HCEC 1CT (cell line): ENCODE measurements at places on chromosomes 1 and 21.

DNA sequence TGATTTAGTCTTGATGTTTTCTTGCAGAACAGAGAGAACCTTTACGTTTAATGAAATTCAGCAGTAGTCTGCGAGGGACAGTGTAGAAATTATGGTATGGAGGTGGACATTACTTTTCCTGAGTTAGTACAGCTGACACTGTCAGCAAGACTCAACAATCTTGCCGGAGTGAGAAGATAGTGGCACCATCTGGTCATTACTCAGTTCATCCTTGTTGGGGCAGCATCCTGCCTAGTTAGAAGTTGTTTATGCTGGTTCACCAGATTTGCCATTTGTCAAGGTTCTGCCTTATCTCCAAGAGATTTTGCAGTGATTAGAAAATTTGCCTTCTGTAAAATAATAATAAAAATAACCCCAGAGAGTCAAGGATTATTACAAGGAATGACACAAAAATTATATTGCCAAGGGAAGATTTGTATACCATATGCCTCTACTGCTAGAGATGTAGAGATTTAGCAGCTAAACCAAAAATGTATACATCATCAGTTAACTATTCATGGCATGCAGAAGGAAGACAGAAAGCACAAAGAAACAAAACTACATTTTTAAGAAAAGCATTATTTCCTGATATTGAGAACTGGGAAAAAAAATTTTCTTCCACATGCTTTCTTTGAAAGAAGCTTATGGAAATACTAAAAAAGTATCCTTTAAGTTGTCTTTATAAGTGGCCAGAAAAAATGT, 1967.4 kb downstream of the NCAM2 start:
- DNase-seq, result no peak

DNA sequence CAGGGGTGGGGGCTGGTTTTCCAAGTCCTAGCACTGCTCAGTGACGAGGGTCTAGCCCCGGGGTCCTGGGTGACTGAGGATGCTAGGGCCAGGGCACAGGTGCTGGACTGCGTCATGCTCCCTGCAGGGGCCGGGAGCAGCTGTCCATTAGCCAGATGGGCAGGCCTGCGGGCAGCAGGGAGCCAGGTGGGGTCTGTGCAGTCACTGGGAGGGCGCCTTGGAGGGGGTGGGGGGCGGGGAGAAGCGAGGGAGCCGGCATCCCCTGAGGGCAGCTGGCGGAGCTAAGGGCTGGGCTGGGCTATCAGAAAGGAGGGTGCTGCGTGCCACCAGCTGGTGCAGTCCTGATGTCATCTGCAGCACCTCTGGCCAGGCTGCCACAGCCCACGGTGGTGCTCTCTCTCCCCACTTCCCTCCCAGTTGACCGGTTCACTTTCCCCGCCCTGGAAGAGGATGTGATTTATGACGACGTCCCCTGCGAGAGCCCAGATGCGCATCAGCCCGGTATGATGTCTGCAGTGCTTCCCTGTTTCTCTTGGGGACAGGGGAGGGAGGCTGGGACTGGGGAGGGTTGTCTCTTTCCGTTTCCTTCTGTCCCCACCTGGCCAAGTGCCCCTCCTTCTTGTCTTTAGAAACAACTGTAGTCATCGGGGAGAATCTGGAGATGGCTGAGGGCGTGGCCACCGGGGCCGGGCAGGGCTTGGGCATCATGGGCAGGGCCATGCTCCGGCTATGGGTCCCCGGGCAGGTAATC, 63.8 kb downstream of the ARHGEF10L start:
- DNase-seq, result no peak

GRCh38 chr1:21629971-21630370, 39.2 kb downstream of the RAP1GAP start:
- no peak for DNase-seq

DNA sequence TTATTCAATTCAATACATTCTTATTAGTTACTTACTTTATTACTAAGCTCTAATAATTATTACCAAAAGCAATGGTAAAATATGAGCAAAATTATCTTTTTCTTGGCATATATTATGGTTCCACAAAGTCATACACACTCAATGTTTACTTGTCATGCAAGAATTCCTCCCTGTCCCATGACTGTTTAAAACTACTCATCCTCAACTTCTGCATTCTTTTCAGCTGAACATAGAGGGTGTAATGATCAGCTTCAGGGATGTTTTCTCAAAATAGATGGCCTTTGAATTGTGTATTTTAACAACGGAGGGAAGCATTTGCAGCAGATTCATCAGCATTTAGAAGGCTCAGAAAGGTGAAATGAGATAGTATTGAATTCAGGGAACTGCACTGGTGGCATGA, 499.0 kb downstream of the RWDD3 start:
- no peak for DNase-seq

GRCh38 chr1:204742676-204743251, 57.2 kb upstream of the LRRN2 start:
- no peak for DNase-seq

- no peak for DNase-seq
These were observed 68.9 kb downstream of the DUSP10 start for GRCh38 chr1:221672965-221673364.

DNA sequence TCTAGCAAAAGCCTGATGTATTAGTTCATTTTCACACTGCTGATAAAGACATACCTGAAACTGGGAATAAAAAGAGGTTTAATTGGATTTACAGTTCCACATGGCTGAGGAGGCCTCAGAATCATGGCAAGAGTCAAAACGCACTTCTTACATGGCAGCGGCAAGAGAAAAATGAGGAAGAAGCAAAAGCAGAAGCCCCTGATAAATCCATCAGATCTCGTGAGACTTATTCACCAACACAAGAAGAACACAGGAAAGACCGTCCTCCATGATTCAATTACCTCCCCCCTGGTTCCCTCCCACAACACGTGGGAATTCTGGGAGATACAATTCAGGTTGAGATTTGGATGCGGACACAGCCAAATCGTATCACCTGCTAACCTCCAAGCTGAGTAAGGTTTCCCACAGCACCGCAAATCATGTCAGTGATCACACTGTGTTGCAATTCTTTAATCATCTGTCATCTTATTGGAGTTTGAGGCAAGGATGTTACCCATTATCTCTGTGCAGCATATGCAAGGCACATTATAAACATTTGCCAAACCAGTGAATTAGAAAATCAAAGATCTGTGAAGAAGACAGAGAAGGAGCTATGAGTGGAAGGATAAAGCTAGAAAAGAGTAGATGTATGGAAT, 128.5 kb downstream of the ZNF281 start:
- DNase-seq, result no peak

DNA sequence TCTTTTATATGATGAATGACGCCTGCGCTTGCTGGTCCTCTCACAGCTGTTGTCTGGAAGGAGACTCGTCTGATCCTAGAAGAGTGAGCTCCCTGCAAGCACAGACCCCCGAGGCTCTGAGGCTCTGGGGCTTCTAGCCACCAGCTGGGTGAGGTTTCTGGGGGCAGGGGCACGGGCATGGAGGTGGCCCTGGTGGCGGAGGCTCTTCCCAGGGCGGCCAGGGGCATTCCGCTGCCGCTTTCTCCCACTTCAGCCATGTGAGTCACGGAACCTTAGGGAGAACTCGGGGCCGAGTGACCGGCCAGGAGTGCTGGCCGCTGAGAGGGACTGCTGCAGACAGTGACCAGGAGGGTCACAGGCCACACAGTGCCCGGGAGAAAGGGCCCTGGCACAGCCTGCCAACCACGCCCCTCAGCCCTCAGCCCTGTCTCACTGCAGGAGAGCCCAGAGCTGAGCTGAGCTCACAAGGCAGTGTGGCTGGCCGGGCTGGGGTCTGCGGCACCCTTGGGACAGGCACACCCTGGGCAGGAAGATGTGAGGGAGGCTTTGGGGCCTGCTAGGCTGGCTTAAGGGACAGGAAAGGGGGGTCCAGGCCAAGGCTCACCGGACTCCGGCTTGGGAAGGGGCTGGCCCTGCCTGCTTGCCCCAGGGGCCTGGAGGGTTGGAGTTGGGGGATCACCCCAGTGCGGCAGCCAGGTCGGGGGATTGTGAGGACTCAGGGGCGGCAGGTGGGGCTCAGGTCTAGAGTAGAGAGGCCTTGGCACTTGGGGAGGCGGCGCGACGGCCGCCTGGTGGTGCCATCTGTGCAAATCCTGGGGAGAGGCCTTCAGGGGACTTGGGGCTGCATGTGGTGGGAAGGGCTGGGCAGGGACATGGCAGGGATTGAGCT, 35.7 kb downstream of the MORN1 start:
- DNase-seq, result no peak

- no peak for DNase-seq
These were observed 41.0 kb downstream of the NPHP4 start for GRCh38 chr1:5950994-5951785.

DNA sequence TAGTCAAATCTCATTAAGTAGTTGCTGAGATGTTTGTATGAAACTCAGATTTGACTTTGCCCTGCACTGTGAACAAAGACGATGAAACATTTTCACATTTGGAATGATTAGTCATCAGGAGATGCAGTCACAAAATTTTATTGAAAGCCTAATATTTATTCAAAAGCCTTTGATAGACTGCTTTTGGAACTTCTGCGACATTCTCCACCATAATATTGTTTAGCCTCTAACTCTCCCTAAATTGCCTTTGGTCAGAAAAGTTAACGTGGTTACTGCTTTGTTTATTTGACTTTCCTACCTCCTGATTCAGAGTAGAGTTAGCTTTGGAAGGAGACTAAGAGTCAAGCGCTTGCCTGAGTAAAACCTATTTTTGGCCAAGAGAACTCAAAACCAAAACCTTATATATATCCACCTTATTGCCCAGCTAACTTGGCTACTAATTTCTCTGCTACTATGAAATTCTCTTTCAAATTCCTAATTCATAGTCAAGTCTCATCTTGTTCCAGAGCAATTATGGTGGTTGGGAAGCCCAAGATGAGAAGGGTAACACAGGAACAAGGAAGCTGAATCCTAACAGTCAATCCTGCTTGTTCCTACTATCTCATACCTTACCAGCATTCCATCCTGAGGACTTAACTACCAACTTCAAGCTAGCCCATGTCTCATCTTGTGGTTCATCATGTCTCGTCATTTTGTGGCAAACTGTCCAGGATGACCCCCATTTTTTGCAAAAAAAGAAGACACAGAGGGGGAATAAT, 429.6 kb downstream of the USP25 start:
- DNase-seq, result peak; percentile 3

DNA sequence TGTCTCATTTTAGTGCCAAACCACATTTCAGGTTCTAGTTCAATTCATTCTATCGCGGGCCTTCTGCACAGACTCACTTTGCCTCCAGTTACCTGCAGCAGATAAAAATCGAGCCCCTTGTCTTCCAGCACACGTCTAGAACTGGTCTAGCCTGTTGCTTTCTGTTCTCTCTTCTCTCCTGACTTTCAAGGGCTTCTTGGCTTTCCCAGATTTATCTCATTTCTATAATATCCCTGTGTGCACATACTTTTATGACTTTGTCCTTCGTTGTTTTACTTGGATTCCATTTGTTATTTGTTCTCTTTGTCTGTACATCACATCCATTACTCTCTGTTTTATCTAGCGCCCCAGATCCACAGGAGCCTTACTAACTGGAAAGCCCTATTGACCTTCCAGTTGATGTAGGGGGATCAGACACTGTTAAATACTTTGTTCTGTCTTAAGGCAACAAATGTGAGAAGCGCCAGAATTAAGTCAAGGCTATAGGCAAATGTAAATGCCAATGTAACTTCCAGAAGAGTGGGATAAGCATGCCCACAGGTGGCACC, 284.5 kb upstream of the ADGRL4 start:
- DNase-seq, result no peak

GRCh38 chr1:12031039-12031980, 12.0 kb downstream of the MIIP start:
- DNase-seq, result no peak

DNA sequence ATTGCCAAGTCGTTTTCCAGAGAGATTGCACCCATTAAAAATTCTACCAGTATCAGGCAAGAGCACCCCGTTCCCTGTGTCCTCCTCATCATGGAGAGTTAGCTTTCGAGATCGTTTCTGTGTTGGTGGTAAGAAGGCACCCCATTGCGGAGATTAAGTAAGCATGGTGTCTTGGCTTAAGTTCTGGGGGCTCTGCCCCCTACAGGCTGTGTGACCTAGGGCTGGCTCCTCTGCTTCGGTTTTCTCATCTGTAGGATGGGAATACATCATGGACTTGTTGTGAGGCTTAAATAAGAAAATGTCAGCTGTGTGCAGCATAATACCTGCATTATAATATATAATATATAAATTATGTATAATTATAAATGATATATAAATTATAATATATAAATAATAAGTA, 36.8 kb upstream of the TENT5C start:
- DNase-seq, result no peak

DNA sequence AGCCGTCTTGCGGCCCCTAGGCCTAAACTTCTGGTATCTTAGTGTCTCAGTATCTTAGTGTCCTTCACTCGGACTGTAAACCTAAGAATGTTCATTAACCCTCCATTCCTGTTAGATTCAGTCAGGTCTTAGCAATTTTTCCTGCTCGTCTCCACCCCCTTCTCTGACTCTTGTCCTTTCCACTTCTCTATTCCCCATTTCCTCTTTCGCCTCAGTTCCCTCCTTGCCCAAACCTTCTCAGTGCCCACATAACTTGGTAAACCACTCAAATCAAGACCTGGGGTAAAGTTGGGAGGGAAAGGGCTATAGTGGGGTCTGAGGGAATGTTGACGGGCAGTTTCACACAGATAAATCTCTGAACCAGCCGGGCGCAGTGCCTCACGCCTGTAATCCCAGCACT, 726 bp upstream of the FCER1G start:
- DNase-seq, result no peak

- peak; percentile 5 for DNase-seq
These were observed 305.1 kb downstream of the LTN1 start for GRCh38 chr21:28687586-28687985.

DNA sequence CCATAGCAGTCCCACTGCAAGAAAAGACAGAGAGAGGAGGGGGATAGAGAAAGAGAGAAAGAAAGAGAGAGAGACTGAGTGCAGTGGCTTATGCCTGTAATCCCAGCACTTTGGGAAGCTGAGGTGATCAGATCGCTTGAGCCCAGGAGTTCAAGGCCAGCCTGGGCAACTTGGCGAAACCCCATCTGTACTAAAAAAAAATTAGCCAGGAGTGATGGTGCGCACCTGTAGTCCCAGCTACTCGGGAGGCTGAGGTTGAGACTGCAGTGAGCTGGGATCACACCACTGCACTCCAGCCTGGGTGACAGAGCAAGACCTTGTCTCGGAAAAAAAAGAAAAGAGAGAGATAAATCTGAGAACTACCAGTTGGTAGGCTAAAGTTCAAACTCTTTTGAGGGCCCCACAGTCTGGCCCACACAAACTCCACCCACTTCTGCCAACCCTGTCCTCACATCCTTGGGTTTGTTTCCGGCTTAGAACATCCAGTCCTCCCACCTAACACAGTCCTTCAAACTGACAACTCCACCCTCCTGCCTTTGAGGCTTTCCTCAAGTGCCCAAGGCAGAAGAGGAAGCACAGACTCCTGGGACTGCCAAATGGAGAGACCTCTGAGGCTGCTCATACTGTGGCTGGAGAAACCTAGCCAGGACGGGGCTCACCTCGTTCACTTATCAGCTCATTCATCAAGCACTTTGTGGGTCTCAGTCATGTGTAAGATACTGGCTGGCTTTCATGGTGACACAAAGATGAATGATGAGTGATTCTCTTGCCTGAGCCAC, 20.1 kb downstream of the TFAP2E start:
- DNase-seq, result no peak

- peak; percentile 80 for DNase-seq
These were observed 12.5 kb downstream of the TRMT1L start for GRCh38 chr1:185144233-185144632.
